Ovary (tissue), 10 donors: ENCODE measurements at places on chromosomes 11 and 22.

GRCh38 chr11:69106031-69106811, 49.5 kb upstream of the SMIM38 start:
- DNase-seq: no peak

GRCh38 chr11:9104580-9104979, 13.2 kb upstream of the SCUBE2 start:
- DNase-seq: no peak

GRCh38 chr11:7927635-7928034, 3.4 kb downstream of the OR10A6 start:
- no peak for DNase-seq

- no peak for DNase-seq
Observed at GRCh38 chr11:81897639-81898038, 836.0 kb downstream of the FAM181B start.

GRCh38 chr11:43676933-43677332, 3.6 kb upstream of the HSD17B12 start:
- DNase-seq: no peak

GRCh38 chr11:115931548-115932083, 427.4 kb upstream of the CADM1 start:
- DNase-seq: no peak

DNA sequence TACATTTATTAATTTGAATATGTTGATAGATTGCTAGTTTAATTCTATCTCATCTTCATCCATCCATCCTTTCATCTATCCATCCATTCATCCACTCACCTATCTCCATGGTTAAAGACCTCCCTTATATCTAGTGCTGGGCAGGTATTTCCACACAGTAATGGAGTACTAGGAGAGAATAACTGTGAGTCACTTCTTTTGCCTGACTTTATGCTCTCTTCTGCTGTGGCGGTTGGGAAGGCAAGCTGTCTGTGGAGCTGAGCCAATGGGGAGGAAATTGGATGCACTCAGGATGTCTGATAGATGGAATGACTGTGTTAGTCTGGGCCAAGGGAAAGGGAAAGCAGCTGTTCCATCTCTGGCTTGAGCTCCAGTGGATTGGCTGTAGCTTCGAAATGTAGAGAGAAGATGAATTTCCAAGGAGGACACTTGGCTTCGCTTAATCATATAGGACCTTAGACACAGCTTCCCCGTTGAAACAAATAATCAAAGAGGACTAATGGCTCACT, 60.3 kb downstream of the NELL1 start:
- no peak for DNase-seq

GRCh38 chr22:22789233-22789921, 98.2 kb upstream of the IGLL5 start:
- no peak for DNase-seq

GRCh38 chr11:3357302-3357701, 21.6 kb downstream of the ZNF195 start:
- no peak for DNase-seq
